Lower lobe of right lung (tissue), 2 donors: ENCODE measurements at places on chromosomes 7 and 10. TPM values are rescaled to one million over a fixed set of nuclear protein-coding genes. Genes with fewer than 3 reads are reported as not detected.

The CTAGE4 gene
- total RNA-seq = 8.5 TPM

The ADRB1 gene
- 35.6 TPM for total RNA-seq

The AZGP1 gene
- total RNA-seq = 31.8 TPM

The GIMAP2 gene
- 46.9 TPM for total RNA-seq

The INSIG1 gene
- 70.9 TPM for total RNA-seq

The JAKMIP3 gene
- 0.18 TPM for total RNA-seq

The ANKRD30A gene
- not detected for total RNA-seq

The MYPN gene
- not detected for total RNA-seq

The RELN gene
- 3.7 TPM for total RNA-seq

The PILRA gene
- 48.7 TPM for total RNA-seq

DNA sequence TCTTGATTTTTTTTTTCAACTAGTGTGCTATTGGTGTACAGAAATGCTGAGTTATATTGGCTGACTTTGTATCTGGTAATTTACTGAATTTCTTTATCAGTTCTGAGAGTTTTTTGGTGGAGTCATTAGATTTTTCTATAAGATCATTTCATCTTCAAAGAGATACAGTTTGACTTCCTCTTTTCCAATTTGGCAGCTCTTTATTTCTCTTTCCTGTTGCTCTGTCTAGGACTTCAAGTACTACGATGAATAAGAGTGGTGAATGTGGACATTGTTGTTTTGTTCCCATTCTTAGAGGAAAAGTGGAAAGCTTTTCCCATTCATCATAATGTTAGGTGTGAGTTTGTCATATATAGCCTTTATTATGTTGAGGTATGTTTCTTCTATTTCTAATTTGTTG, 50.2 kb downstream of the LOXL4 start:
- no peak overlapping the region for H3K27ac ChIP-seq
- no peak for DNase-seq
- H3K27me3 ChIP-seq = no peaks in the 10 kb centered on the region
- H3K36me3 ChIP-seq = no peaks in the 10 kb centered on the region
- H3K4me1 ChIP-seq = no peaks in the 10 kb centered on the region
- H3K4me3 ChIP-seq = no peak overlapping the region

- H3K27ac ChIP-seq = no peak within 1 kb of the TSS
- no peaks in the 10 kb centered on the region for H3K4me1 ChIP-seq
- DNase-seq = peak; percentile 45
- H3K36me3 ChIP-seq = no peaks in the 10 kb centered on the region
- H3K27me3 ChIP-seq = no peaks in the 10 kb centered on the region
These were observed at the start of gene ASZ1 for GRCh38 chr7:117427258-117427701. TSS of gene ASZ1 (minus strand) at chr7:117427493. CDS start at chr7:117427460, 33 bp downstream.

- no peak for DNase-seq
- H3K4me1 ChIP-seq = peaks cover 75% of the 10 kb centered on the region
- H3K27ac ChIP-seq = peak overlapping the region; percentile 69
- peaks cover 22% of the 10 kb centered on the region for H3K36me3 ChIP-seq
- no peaks in the 10 kb centered on the region for H3K27me3 ChIP-seq
These were observed 19.4 kb downstream of the ITGB1 start for GRCh38 chr10:32938554-32939061.

DNA sequence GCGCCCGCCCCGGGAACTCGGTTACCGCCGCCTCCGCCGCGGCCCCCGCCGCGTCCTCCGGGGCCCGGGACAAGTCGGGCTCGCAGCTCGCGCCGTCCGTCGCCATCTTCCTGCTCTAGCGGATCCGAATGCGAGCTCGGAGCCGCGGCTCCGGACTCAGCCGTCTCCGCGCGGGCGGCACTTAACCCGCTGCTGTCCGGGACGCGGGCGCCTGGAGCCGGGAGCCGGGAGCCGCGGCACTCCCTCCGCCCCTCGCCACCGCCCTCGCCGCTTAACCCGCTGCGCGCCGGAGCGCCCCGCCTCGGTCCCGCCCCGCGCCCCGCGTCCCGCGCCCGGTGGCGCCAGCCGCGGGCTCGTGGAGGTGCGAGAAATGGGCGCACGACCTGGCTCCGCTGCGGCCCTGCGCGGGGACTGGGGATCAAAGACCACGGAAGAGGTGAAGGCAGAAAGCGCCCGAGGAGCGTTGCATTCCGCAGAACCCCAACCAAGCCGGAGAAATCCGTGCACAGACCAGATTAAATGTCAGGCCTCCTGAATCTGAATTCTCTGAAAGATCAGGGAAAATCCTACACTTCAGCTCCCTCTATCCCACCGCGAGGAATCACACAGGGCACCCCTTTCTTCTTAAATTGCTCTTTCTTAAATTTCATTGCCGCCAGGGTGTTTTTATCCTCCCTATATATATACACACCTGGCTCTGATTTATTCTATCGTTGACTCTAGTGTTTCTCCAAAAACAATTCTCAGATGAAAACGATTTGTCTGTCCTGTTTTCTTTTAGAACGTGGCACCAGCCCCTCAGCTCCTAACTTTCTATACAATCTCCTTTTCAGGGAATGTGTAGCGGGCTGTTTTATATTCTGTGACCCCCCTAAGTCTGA, at the start of gene CTTNBP2:
Gene CTTNBP2 (minus strand): TSS at position 132 of the 881 bp plus-strand sequence. CDS start 26 bp downstream, at position 106.
- DNase-seq = peak; percentile 59
- no peaks in the 10 kb centered on the region for H3K4me1 ChIP-seq
- H3K4me3 ChIP-seq = peak within 1 kb of the TSS; percentile 69

DNA sequence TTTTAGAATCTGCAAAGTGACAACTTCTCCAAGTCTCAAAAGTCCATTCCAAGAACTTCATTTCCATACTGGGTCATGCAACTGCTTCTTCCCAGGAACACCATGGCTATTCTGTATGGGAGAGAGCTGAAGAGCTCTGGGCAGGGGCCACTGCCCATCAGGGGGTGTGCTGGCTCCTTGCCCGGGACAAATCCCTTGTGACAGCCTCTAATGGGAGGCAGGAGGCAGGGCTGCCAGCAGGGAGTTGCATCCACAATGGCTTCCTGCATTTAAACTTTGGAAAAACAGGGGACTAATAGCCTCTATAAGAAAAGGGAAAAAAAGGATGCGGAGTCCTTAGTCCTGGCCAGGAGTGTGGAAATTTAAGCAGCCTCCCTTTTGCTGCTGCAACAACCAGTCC, 18.4 kb upstream of the FRMD4A start:
- no peak overlapping the region for H3K27ac ChIP-seq
- no peaks in the 10 kb centered on the region for H3K36me3 ChIP-seq
- no peak overlapping the region for H3K4me3 ChIP-seq
- no peak for DNase-seq
- H3K27me3 ChIP-seq = no peaks in the 10 kb centered on the region

DNA sequence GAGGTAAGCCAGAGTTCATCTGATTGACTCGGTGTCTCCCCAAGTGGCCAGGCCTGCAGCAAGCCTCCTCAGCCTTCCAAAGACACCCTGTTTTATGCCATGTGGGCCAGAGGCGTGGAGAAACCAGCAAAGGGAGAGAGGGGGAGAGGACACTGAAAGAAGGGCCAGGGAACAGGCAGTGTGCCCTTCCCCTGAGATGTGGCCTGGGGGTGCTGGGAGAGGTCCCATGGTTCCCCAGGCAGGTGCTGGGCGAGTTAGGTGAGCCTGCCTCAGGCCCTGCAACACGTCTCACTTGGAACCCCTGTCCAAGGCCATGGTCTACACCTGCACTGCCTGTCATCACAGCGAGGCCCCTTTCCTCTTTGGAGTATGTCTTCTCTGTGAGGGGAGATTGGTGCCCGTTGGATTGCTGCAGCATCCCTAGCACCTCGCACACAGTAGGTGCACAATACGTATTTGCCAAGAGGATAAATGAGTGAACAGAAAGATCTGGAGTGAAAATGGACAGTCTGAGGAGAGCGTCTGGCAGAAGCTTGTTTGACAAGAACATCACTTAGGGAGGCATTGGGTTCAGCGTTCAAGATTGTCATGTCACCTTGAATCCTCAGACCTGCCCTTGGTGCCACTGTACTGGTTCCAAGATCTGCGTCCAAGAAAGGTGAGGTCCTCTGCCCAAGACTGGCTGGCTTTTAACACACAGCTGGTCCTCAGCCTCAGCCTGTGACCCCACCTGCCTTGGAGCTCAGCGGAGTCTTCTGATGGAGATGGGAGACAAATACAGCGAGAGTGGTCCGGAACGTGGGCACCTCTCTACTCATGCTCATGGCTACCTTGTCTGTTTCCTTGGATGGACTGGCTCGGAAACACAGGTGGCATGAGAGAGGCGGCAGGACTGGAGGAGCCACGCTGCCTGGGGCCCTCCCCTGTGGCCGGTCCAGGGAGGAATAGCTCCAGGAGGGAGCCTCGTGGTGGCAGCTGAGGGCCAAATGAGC, 39.8 kb upstream of the NUB1 start:
- peaks cover 9% of the 10 kb centered on the region for H3K4me1 ChIP-seq
- H3K36me3 ChIP-seq = no peaks in the 10 kb centered on the region
- no peak overlapping the region for H3K27ac ChIP-seq
- H3K27me3 ChIP-seq = peaks cover 27% of the 10 kb centered on the region
- DNase-seq = no peak

DNA sequence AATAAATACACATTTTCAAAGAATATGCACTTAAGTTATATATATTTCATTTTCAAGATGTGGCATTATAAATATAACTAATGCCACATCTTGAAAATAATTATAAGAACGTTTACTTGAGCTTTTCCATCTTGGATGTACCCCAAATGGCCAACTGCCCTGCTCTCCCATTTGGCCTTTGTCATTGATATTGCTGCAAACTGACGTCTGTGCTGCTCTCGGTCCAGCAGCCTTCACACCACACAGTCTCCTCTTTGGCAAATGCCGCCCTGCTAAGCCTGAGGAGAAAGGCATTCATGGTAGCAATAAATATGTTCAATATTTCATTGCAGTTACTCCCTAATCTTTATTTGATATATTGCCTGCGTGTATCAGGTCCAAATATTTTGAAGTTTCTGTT, 384.6 kb upstream of the ADARB2 start:
- H3K36me3 ChIP-seq = no peaks in the 10 kb centered on the region
- no peak for DNase-seq
- H3K27me3 ChIP-seq = no peaks in the 10 kb centered on the region
- H3K27ac ChIP-seq = no peak overlapping the region

- no peak overlapping the region for H3K4me3 ChIP-seq
- H3K27ac ChIP-seq = no peak overlapping the region
- H3K4me1 ChIP-seq = peaks cover 14% of the 10 kb centered on the region
These were observed 18.3 kb downstream of the EGFR start for GRCh38 chr7:55036950-55037736.

DNA sequence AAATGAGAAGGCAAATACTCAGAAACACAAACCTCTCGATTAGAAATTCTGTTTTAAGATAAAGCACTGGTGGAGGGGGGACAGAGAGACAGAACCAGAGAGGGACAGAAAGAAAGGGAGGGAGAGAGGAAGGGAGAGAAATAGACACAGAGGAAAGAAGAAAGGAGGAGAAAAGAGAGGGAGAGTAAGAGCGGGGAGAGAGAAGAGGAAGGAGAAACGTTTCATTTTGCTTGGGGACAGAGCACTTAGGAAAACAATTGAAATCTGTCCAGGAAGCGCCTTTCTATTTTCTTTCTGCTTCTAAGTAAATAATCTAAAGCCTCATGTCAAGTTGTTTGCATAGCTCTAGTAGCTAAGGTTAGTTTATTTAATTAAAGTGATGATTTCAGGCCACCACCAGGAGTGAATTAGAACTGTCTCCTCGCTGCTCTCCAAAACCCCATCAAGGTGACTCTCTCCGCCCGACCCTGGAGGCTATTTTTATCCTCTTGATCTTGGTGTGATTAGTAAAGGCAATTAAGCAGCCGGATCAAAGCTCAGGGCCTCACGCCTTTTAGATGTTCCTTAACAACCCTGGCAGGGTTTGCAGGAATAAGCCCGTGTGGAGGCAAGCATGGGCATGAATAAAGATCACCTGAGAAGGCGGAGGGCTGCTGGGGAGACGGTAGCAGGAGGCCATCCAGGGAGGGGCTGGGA, 73.4 kb upstream of the INSIG1 start:
- H3K36me3 ChIP-seq = no peaks in the 10 kb centered on the region
- H3K27ac ChIP-seq = no peak overlapping the region
- peaks cover 5% of the 10 kb centered on the region for H3K27me3 ChIP-seq
- H3K4me1 ChIP-seq = no peaks in the 10 kb centered on the region
- no peak for DNase-seq
- no peak overlapping the region for H3K4me3 ChIP-seq

- H3K36me3 ChIP-seq = no peaks in the 10 kb centered on the region
- H3K4me1 ChIP-seq = peaks cover 45% of the 10 kb centered on the region
- peak overlapping the region; percentile 89 for H3K27ac ChIP-seq
- peak; percentile 71 for DNase-seq
- no peak overlapping the region for H3K4me3 ChIP-seq
These were observed 21.3 kb downstream of the CALML3 start for GRCh38 chr10:5545778-5546710.

GRCh38 chr10:50310560-50311174, 59.4 kb upstream of the ASAH2 start:
- H3K27ac ChIP-seq = no peak overlapping the region
- H3K4me3 ChIP-seq = no peak overlapping the region
- no peak for DNase-seq
- H3K27me3 ChIP-seq = no peaks in the 10 kb centered on the region

DNA sequence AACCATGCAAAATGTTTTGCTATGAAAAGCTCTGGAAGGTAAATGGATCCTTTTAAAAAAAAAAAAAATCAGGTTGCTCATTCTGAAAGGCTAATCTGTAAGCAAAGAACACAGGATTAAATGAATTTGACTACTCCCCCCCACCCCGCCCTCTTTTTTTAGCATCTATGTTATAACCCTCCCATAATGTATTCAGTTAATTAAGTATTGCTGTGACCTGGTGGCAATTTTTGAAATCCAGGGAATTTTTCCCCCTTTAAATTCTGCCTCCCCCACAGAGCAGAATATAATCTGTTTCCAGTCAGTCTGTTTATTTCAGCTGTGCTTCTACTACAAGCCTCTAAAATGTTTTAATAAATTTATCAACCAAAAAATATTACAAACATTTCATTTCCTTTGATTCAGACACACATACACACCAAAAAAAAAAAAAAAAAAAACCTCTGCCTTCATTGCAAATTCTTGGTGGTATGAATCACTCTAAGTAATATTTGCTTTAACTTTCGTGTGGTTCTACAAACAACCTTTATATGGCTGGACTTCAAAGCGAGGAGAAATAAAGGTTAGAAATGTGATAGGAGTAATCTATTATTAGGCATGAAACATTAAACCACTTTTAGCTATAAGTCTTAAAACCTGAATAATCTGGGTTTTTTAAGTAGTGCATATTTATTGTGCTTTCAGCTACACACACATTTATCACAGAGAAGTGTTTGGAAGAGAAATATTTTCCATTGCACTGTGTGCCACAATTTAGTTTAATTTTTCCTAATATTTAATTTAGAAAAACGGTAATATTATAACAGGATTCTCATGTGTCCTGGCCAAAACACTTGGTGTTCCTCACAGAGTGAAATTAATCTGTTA, 64.4 kb upstream of the ARID5B start:
- DNase-seq = no peak
- no peaks in the 10 kb centered on the region for H3K27me3 ChIP-seq
- no peak overlapping the region for H3K4me3 ChIP-seq
- H3K36me3 ChIP-seq = no peaks in the 10 kb centered on the region
